A549 treated with ZK216348 at 1 μM for 4 hours (cell line): ENCODE measurements at places on chromosomes 7 and 10. TPM values are rescaled to one million over a fixed set of nuclear protein-coding genes. Genes with fewer than 3 reads are reported as not detected.

CLCN1 gene
- 0.06 to 0.08 TPM in 2 of 5 replicates, not detected in the others for total RNA-seq

GIMAP7 gene
- not detected in 5 replicates for total RNA-seq

PLEKHS1 gene
- 0.04 to 0.12 TPM (median 0.09 TPM) in 3 of 5 replicates, not detected in the others for total RNA-seq

ELOVL3 gene
- 0.38 to 0.73 TPM (median 0.62 TPM) in 4 of 5 replicates, not detected in the other for total RNA-seq
